Left lung (tissue), 14 donors: ENCODE measurements at places on chromosomes 16 and 17.

DNA sequence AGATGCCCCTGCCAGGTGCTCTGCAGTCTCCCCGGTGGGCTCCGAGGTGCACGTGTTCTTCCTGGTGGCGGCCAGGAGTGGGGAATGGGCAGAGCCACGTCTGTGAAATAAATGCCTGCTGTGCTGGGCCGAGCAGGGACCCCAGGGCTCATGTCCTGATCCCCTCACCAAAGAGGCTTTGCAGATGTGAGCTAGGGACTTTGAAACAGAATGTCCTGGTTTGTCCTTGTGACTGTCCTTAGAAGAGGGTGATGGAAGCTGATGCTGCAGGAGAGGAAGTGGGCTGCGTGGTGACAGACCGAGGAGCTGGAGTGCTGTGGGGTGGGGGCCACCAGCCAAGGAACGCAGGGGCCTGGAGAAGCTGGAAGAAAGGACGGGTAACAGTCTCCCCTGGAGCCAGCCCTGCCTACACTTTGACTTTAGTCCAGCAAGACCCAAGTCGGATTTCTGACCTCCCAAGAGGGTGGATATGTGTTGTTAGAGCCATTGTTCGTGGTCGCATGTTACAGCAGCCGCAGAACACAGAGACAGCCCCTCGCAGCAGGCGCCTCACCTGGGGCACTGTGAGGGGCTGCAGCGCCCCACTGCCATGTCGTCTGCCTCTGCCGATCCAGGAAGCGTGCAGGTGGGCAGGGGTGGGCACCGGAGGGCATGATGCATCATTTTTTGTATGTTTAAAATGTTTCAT is 217.9 kb upstream of the CIBAR2 start:
- H3K4me1 ChIP-seq = peaks cover 23% of the 10 kb centered on the region
- H3K36me3 ChIP-seq = no peaks in the 10 kb centered on the region
- no peak overlapping the region for H3K27ac ChIP-seq
- H3K4me3 ChIP-seq = no peak overlapping the region

GRCh38 chr16:81864646-81865382 is 85.7 kb downstream of the PLCG2 start:
- peaks cover 10% of the 10 kb centered on the region for H3K36me3 ChIP-seq
- H3K27ac ChIP-seq = peak overlapping the region; percentile 94
- H3K4me1 ChIP-seq = peaks cover 26% of the 10 kb centered on the region
- H3K27me3 ChIP-seq = no peaks in the 10 kb centered on the region
- no peak overlapping the region for H3K4me3 ChIP-seq

DNA sequence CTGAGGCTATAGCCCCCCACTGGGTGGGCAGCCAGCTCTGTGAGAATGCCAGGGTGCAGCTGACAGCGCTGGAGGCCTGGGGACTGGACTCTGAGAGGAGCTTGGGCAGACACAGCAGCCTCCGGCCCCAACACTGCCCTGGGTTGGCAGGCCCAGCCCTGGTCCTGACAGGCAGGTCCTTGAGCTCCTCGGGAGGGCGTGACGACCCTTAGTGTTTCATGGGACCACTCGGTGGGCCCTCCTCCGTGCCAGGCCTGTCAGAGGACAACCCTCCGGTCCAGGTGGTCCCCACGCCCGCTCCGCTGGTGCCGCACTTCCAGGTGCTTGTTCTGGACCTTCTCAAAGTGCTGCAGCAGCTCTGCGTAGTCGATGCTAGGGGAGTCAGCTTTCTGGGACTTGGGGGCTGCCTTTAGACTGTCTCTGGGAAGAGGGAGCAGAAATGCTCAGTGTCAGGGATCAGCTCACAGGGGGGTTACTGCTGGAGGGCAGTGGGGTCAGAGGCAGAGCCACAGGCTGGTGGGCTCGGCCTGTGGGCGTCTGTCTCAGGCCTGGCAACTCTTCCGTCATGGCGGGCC is 1.9 kb upstream of the MTSS2 start:
- no peak for DNase-seq
- H3K27ac ChIP-seq = peak overlapping the region; percentile 72
- H3K4me3 ChIP-seq = no peak overlapping the region
- H3K27me3 ChIP-seq = peaks cover 21% of the 10 kb centered on the region

GRCh38 chr16:27313422-27314160 is at the start of gene IL4R:
TSS of gene IL4R (plus strand) at chr16:27313974. CDS start at chr16:27340204, 26,230 bp downstream.
- peak within 1 kb of the TSS; percentile 100 for H3K27ac ChIP-seq
- peak; percentile 89 for DNase-seq
- H3K36me3 ChIP-seq = no peaks in the 10 kb centered on the region
- H3K4me1 ChIP-seq = peaks cover 53% of the 10 kb centered on the region
- peak within 1 kb of the TSS; percentile 95 for H3K4me3 ChIP-seq
- no peaks in the 10 kb centered on the region for H3K27me3 ChIP-seq

- no peak for DNase-seq
- H3K4me1 ChIP-seq = no peaks in the 10 kb centered on the region
- H3K36me3 ChIP-seq = no peaks in the 10 kb centered on the region
- H3K27me3 ChIP-seq = no peaks in the 10 kb centered on the region
- no peak overlapping the region for H3K4me3 ChIP-seq
These were observed 107.1 kb upstream of the KCNJ16 start for GRCh38 chr17:69967910-69968411.

GRCh38 chr17:50110591-50111349 is 15.6 kb downstream of the PDK2 start:
- DNase-seq = no peak
- no peak overlapping the region for H3K4me3 ChIP-seq

GRCh38 chr16:89615596-89616090 is 2.2 kb downstream of the DPEP1 start:
- no peaks in the 10 kb centered on the region for H3K36me3 ChIP-seq
- no peak overlapping the region for H3K4me3 ChIP-seq
- DNase-seq = no peak

DNA sequence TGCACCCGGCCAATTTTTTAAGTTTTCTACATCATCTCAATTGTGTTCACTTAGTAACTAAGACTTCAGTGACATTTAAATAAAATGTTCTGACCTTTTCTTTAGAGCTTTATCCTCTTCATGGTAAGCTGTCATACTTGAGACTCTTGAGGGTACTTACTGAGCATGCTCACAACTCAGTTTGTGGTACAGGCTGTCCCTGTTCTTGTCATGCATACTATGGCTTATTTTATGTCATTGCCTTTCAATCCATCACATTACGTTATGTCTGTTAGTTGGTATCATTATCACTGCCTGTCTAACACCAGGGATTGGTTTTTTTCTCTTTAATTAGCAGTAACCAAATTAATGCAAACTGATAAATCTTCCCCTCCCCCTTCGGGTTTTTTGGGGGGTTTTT is 41.9 kb upstream of the RHBDL3 start:
- no peak for DNase-seq
- H3K4me3 ChIP-seq = no peak overlapping the region
- no peaks in the 10 kb centered on the region for H3K27me3 ChIP-seq
- H3K4me1 ChIP-seq = no peaks in the 10 kb centered on the region
- no peak overlapping the region for H3K27ac ChIP-seq

DNA sequence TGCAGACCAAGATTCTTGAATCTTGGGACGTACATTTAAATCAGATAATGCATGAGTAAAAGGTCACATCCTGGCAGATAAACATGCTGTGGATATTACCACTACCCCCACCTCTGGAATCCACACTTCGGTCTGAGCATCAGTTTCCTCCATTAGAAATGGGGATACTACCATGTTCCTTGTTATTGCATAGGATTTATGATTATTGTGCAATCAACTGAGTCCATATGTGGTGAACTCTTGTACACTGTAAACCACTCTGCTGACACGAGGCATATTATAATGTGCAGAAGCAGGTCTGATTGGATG is 108.7 kb downstream of the VAT1L start:
- no peak for DNase-seq
- no peak overlapping the region for H3K4me3 ChIP-seq
- no peaks in the 10 kb centered on the region for H3K36me3 ChIP-seq
- no peaks in the 10 kb centered on the region for H3K27me3 ChIP-seq
- no peaks in the 10 kb centered on the region for H3K4me1 ChIP-seq

- H3K27me3 ChIP-seq = peaks cover 11% of the 10 kb centered on the region
- no peaks in the 10 kb centered on the region for H3K4me1 ChIP-seq
- no peak overlapping the region for H3K4me3 ChIP-seq
- H3K27ac ChIP-seq = no peak overlapping the region
- DNase-seq = no peak
- no peaks in the 10 kb centered on the region for H3K36me3 ChIP-seq
These were observed 27.2 kb upstream of the ZNF469 start for GRCh38 chr16:88355389-88356123.
